ENCODE measurements at places on chromosomes 16 and 17.
A peak's percentile ranks its signal among the peaks of the same experiment; 100 is the strongest.

- DNase-seq, result no peak
Observed at GRCh38 chr17:56290101-56290801, 137.0 kb downstream of the ANKFN1 start.

DNA sequence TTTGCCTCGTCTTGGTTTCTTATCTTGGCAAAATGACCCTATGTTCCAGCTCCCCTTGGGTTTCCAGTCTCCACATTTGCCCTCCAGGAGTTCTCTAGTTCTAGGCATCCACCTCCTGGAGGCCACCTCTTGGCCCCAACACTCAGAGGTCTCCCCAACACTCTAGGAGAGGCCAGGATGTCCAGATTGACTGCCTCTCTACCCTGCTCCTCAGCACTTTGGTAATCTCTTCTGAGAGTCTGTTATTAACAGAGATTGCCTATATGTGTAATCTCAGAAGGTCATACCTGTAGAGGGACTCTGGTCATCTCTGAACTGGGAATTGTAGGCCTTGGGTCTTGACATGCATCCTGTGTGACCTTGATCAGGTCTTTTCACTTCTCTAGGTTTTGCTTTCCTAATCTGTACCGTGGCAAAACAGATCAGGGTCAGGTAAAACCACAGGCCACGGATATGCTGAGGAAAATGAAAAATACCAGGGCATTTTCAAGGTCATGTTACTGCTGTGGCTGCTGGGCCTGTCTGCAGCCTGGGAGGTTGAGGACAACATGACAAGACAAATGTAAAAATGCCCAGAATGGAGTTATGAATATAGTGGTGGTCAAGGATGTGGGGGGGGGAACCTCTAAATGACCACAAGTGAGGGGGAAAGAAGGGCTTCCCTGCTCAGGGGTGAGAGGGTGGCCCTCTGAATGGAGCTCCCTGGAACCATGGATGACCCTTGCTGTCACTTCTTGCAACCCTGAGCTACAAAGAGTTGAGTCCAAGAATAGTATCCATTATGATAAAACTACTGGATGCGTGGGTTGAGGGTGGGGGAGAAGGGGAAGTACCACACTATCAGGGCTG, 5.0 kb upstream of the CCL4L2 start:
- DNase-seq, result no peak

DNA sequence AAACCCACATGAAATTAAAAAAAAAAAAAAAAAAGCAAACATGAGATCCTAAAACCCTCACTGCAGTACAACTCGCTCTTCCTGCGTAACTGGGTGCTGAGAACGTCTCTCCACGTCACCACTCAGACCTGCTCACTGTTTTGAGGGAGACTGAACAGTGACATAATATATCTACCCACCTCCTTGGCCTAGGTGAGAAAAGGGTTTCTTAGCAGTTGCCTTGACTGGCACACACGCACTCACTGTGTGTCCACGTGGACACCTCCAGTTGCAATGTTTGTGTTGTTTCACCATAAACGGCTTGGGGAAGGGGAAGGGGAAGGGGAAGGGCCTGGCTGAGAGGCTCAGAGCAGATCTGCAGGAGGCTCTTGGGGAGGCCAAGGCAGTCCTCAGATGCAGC, 32.0 kb downstream of the FANCA start:
- no peak for DNase-seq

DNA sequence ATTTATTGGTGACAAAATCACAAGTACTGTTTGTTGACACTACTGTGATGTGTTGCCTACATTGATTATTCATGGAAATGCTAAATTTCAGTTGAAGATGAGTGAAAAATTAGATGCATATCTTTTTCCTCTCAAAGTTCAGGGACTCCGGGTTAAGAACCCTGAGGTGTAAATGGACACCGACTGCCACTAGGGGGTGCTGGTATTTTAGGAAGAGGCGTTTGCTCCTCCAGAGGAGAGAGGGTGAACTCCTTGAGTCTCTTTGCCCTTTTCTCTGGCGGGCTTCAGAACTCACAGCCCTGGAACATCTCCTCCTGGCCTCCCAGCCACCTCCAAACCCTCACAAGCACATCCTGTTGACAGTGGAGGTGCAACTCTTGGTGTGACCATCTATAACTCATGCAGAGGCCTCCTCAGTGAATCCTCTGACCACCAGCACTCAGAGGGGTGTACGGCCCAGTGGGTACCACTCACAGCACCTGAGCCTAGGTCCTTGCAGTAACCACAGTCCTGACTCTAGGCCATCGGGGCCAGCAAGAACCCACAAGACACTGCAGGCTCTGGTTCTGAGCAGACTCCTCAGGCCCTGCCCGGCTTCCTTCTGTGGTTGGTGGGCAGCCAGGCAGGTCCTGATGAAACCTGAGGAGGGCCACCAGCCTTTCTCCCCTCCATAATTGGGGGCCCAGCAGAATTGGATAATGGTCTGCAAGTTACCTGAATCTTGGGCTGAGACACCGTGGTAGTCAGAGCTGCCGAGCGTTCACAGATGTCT, 26.2 kb upstream of the PIK3R5 start:
- DNase-seq, result peak; percentile 49

- DNase-seq, result no peak
Observed at GRCh38 chr16:5580296-5580695, 482.7 kb upstream of the EEF2KMT start.

Data from activated CD4-positive, alpha-beta T cell treated with anti-CD3 and anti-CD28 coated beads for 24 hours (primary cell).